CD4-positive, alpha-beta T cell (primary cell): ENCODE measurements at places on chromosomes 13 and 19. TPM values are rescaled to one million over a fixed set of nuclear protein-coding genes. Genes with fewer than 3 reads are reported as not detected.
A peak's percentile ranks its signal among the peaks of the same experiment; 100 is the strongest.

DNA sequence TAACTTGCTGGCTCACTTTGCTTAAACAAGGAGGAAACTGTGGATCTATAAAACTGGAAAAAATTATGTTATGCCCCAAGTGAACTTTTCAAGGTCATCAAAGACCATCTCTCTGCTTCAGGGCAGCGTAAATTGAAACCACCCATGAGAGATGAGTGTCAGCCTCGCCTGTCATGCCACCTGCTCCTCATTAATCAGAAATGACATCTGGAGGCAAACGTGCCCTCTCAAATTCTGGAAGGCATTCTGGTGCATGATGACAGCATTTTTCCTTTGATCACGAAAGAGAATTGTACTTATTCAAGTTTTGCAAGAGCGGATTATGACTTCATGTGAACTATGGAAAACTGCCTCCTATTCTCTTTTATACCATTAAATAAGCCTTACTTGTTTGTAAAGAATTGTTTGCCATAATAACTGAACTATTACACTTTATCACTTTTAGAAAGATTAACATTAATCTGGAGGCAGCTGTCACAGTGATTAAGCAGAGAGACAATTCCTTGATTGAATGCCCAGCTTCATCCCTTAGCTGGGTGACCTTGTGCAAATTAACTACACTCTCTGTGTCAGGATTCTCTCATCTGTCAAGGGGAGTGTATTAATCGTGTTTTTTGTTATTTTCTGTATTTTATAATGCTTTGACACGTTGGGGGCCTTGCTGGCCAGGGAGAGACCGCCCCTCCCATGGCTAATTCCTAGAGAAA is 17.0 kb upstream of the SACS start:
- H3K27me3 ChIP-seq = peaks cover under 1% of the 10 kb centered on the region
- no peak for DNase-seq
- no peak overlapping the region for H3K27ac ChIP-seq
- no peak overlapping the region for H3K4me3 ChIP-seq
- no peaks in the 10 kb centered on the region for H3K4me1 ChIP-seq
- no peaks in the 10 kb centered on the region for H3K36me3 ChIP-seq

GRCh38 chr13:79684371-79684770 is 203.4 kb downstream of the NDFIP2 start:
- no peak overlapping the region for H3K27ac ChIP-seq
- no peak overlapping the region for H3K4me3 ChIP-seq
- H3K36me3 ChIP-seq = no peaks in the 10 kb centered on the region
- no peaks in the 10 kb centered on the region for H3K4me1 ChIP-seq

- no peak overlapping the region for H3K27ac ChIP-seq
- H3K4me3 ChIP-seq = no peak overlapping the region
- no peak for DNase-seq
- no peaks in the 10 kb centered on the region for H3K36me3 ChIP-seq
Observed at GRCh38 chr13:44388427-44389059, 14.9 kb downstream of the SERP2 start.

LGALS14 gene
- not detected for total RNA-seq

ZNF583 gene
- 0.95 TPM for total RNA-seq

DHDH gene
- 1.8 TPM for total RNA-seq

METTL21C gene
- total RNA-seq = not detected

DNA sequence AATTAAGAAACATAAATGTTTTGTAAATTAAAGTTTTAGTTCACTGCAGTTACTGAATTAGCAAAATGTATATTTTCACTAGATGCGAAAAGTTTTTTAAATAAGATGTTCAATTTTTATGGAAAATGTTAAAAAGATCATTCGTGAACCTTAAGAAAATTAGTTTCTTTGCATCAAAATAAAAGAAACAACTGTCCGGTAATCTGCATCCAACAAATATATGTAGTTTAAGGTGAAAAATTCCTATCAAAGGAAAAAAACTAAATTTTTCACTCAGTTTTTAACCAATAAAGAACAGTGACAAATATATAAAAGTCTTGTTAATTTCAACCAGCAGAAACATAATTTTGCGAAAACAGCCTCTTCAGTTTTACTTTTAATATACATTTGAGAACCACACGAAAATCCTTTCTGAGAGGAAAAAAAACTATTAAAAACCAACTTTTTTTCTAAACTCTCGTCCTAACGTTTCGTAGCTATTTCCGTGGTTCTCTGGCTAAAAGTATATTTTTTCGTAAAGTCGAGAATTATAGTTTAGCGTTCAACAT is 64.5 kb downstream of the KCNRG start:
- peak overlapping the region; percentile 78 for H3K4me3 ChIP-seq
- peak overlapping the region; percentile 77 for H3K27ac ChIP-seq
- H3K27me3 ChIP-seq = no peaks in the 10 kb centered on the region
- no peak for DNase-seq

- no peak for DNase-seq
- H3K4me1 ChIP-seq = no peaks in the 10 kb centered on the region
- H3K4me3 ChIP-seq = no peak overlapping the region
- no peaks in the 10 kb centered on the region for H3K36me3 ChIP-seq
- H3K27me3 ChIP-seq = peaks cover 9% of the 10 kb centered on the region
Observed at GRCh38 chr19:29542776-29543175, 17.0 kb downstream of the VSTM2B start.

- DNase-seq = no peak
- H3K4me1 ChIP-seq = peaks cover 45% of the 10 kb centered on the region
- peaks cover 20% of the 10 kb centered on the region for H3K36me3 ChIP-seq
- H3K27me3 ChIP-seq = no peaks in the 10 kb centered on the region
Observed at GRCh38 chr19:19587771-19588170, 30.7 kb downstream of the PBX4 start.

MCEMP1 gene
- not detected for total RNA-seq

- no peak for DNase-seq
- H3K27ac ChIP-seq = no peak overlapping the region
- H3K36me3 ChIP-seq = no peaks in the 10 kb centered on the region
Observed at GRCh38 chr19:36421749-36422481, 3.5 kb upstream of the ZFP82 start.

ZNF616 gene
- total RNA-seq = 0.99 TPM

- no peaks in the 10 kb centered on the region for H3K4me1 ChIP-seq
- no peak overlapping the region for H3K4me3 ChIP-seq
- no peak for DNase-seq
Observed at GRCh38 chr13:108276060-108276459, 6.5 kb downstream of the TNFSF13B start.

- no peak for DNase-seq
- no peak overlapping the region for H3K4me3 ChIP-seq
- H3K27me3 ChIP-seq = no peaks in the 10 kb centered on the region
- H3K36me3 ChIP-seq = no peaks in the 10 kb centered on the region
- H3K27ac ChIP-seq = no peak overlapping the region
- no peaks in the 10 kb centered on the region for H3K4me1 ChIP-seq
Observed at GRCh38 chr13:96900986-96901385, 93.3 kb downstream of the OXGR1 start.

DNA sequence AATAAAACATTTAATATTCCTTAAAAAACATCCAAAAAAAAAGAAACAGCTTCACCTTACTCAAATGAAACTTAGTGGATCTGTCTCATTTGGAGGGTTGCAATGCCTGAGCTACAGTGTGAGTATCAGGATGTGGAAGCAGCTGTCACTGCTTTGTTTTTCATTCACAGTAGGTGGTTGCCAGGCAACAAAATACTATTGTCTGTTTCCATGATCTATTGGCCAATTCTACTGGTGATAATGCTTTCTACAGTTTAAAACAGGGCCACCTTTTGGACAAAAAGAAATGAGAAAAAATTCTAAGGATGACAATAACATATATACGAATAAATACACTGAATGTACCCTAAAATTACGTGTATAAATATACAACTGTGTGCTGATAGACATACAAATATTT is 3.0 kb downstream of the ENOX1 start:
- peaks cover 17% of the 10 kb centered on the region for H3K4me1 ChIP-seq
- H3K36me3 ChIP-seq = no peaks in the 10 kb centered on the region
- H3K27ac ChIP-seq = no peak overlapping the region
- H3K27me3 ChIP-seq = peaks cover 28% of the 10 kb centered on the region
- H3K4me3 ChIP-seq = no peak overlapping the region
- no peak for DNase-seq

PRRG2 gene
- total RNA-seq = 0.78 TPM
